ENCODE measurements at places on chromosomes 7 and 10.

DNA sequence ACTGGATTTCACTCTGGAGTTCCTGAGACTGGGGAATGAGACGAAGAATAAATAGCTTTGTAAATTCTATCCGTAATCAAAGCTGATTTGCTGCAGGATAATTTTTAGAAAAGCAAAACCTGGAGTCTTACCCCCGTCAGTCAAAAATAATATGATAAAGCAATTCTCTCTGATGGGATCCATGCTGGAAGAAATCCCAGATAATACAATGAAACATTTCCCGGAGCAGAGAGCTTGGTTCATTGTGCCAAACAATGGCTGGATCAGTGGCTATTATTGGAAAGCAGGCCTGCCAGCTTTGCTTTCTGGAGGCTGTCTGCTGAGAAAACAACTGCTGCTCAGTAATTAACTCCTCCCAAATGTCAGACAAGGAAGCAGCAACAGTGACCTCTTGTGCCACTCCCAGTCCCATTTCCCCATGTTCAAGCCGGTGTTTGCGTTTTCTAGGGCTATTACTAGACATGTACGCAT, 609.4 kb upstream of the PCDH15 start:
- DNase-seq, result peak; percentile 38

DNA sequence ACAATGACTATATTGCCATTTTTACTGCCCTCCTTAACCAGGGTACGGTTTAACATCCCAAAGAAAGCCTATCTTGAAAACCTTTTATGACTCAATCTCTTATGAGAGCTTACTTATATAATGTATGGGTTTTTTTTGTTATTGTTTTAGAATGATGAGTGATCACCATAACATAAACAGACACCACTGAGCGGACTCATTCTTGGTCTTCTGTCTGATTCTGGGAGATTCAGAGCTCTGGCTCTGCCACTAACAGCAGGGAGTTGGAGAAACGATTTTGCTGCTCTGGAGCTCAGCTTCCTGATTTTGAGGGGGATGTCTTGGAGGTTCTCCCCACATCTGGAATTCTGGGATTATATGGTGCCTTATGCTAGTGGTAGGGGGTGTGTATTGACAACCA, 244.1 kb downstream of the FRMD4A start:
- DNase-seq, result no peak

DNA sequence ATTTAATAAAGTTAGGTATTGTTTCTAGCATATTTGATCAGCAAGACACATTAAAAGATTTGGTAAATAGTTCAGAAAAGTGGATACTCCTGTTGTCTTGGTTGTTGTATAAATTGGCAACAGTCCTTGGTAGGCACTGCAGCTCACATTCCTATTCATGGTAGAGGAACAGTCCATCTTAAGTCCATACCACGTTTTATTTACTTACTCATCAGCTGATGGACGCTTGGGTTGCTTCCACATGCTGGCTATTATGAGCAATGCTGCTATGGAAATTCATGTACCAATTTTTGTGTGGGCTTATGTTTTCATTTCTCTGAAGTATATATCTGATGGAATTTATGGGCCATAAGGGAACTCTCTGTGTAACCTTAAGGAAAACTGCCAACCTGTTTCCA, 43.3 kb downstream of the C10orf120 start:
- no peak for DNase-seq

- no peak for DNase-seq
These were observed 165.7 kb downstream of the PARD3 start for GRCh38 chr10:34649385-34649784.

GRCh38 chr7:13067036-13067435, 379.6 kb downstream of the ARL4A start:
- DNase-seq, result no peak

- peak; percentile 23 for DNase-seq
These were observed 83.9 kb downstream of the CADPS2 start for GRCh38 chr7:122802301-122802751.

DNA sequence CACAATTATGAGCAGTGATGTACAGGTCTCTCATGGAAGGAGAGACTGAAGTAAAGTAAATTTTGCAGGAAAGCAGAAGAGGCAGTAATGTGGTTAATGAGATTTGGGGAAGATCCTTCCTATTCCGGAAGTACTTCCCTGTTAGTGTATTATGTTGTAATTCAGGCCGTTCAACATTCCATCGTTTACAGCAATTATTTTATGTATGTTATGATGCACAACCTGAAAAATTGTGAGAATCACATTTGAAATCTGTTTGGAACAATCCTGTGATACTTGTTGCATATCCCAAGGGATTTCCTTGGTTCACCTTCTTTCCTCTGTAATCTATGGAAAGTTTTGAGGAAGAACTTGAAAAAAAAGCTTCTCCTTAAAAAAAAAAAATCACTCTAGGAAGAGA, 247.8 kb downstream of the SEMA3A start:
- DNase-seq, result no peak

DNA sequence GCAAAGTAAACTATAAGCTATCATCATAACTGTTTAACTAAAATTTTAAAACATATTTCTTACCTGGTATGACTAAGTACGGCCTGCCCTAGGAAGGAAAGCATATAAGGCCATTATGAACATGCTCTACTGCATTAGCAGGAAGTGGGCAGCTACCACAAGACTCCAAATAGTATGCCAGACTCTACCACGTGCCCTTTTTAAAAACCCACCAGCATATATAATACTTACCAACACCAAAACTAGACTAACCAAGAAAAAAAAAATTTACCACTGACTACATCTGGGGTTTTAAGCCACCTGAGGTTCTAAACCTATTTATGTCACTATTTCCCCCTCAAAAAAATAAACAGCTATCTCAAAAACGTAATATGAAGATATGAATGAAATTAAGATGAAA, 30.1 kb downstream of the NUDCD3 start:
- DNase-seq, result no peak

DNA sequence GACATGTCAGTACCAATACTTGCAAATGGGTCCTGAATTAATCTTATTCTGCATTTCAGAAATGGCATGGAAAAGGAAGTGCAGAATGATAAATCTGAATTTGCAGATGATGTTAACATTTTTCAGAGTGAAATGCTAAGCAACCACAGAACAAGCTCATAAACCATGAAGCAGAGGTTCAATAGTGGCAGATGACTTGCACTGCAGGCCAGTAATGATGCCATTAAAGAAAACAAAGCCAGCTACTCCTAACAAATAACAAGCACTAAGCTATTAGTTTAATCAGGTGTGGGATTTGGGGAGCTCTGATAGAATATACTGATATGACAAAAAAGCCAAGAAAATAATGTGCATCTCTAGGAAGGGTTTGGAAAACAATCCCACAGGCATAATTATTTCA, 85.4 kb downstream of the FAM13C start:
- no peak for DNase-seq

DNA sequence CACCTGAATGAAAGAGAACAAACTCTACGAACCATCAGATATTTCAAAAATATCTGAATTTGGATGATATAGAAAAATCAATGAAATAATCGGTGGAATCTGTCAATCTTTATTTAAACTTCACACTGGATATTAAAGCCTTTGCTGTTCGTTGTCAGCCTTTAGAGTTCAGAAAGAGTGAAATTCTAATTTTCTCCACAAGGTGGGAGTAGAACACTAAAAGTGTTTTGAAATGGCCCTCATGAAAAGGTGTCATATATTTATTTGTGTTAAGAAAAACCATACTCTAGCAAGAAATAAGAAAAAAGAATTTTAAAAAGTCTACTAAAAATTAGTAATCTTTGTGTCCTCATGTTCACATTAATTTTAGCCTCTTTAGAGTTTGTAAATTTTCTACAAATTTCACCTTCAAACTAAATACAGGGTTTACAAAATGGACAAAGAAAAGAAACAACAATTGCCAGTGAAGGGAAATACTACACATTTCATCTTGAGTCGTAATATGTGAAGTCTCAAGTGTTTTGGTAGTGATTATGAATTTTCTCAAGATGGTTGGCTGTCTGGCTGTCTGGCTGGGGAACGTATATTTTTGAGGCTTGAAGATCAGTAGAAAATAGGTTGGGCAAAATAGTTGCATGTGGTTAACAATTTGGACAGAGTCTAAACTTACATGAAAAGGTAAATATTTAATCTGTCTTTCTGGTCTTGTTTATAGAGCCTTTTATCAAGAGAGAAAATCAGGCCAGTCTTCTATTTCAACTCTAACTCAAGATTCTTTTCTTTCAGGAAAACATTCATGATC, 43.7 kb downstream of the DNAJB9 start:
- DNase-seq, result no peak

- peak; percentile 29 for DNase-seq
These were observed 668 bp downstream of the GPR37 start for GRCh38 chr7:124764847-124765400.

- DNase-seq, result no peak
These were observed 334.1 kb downstream of the GLRX3 start for GRCh38 chr10:130470286-130470685.

DNA sequence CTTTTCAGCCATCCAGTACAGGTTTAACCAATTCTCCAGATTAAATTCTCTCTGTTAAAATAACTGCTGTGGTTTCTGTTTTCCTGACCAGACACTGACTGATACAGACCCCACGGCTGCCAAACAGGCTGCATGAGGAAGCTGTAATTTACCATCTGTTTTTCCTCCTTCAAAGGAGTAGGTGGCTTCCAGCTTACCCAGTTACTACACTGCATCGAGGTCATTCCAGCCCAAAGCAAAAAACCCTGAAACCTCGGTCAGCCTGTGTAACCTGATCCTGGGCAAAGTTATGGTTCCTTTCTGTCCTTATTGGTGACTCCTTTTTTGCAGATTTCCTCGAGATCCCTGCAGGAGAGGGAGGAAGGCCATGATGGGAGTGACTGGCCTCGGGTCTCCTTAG, 27.9 kb upstream of the LOXL4 start:
- no peak for DNase-seq

- no peak for DNase-seq
These were observed 70.2 kb upstream of the EXOC6 start for GRCh38 chr10:92778091-92778490.

- DNase-seq, result no peak
These were observed 82.5 kb downstream of the EGFR start for GRCh38 chr7:55101359-55101758.

- no peak for DNase-seq
These were observed 522.4 kb downstream of the CCSER2 start for GRCh38 chr10:84850826-84851225.

GRCh38 chr7:154792436-154793055, 210.4 kb downstream of the PAXIP1 start:
- DNase-seq, result no peak

- no peak for DNase-seq
These were observed 23.1 kb upstream of the PIK3CG start for GRCh38 chr7:106841896-106842390.

GRCh38 chr7:12092499-12093130, 118.5 kb upstream of the TMEM106B start:
- DNase-seq, result no peak

DNA sequence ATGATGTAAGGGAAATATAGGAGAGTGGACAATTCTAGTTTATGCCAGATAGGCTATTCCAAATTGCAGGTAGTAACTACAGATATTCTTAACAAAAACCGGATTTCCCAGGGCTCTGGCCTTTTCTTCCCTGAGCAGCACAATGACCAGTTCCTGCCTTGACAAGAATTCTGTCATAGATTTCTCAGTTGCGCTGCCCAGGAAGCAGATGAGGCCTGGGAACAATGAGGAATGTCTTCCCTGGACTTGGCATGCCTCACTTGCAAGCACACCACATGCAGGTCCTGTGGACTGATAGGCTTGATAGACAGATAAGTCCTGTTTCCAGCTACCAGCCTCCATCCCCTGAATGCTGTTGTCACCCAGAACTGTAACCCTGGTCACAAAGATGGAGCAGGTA, 174.5 kb upstream of the PRSS58 start:
- no peak for DNase-seq

DNA sequence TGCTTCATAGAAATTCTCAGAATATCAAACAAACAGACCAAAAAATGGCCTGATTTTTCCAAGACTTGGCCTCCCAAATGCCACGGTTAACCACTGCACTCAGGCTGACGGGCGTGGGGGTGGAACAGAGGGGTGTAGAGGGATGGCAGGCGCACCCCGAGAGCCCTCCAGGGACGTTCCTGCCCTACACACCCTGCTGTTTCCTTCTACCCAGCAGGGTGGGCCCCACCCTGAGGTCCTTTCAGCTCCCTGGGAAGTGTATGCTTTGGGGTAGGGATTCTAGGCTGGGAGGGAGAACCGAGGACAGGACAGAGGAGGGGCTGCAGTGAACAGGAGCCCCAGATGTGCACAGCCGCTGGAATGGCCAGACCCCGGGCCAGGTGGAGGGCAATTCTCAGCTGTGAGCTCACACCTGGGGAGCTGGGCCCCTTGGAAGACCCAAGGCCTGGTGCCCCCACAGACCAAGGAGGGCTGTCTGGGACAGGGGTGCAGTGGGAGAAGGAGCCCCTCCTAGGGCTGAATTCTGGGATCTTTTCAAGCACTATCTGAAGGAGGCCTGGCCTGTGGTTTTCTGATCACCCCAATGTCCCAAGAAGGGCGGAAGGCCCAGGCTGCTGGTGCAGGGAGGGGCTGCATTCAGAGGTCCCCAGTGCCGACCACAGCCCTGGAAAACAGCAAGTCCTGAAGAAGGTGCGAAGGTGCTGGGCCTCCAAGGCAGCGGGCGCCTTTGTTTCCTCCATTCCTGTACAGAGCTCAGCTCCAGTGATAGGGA, 32.9 kb upstream of the INPP5A start:
- DNase-seq, result no peak

GRCh38 chr10:129761981-129762956, 201.8 kb downstream of the EBF3 start:
- DNase-seq, result no peak

- no peak for DNase-seq
These were observed 202.3 kb upstream of the KLF6 start for GRCh38 chr10:3987143-3987974.

GRCh38 chr10:116707981-116708380, 34.4 kb downstream of the HSPA12A start:
- no peak for DNase-seq

DNA sequence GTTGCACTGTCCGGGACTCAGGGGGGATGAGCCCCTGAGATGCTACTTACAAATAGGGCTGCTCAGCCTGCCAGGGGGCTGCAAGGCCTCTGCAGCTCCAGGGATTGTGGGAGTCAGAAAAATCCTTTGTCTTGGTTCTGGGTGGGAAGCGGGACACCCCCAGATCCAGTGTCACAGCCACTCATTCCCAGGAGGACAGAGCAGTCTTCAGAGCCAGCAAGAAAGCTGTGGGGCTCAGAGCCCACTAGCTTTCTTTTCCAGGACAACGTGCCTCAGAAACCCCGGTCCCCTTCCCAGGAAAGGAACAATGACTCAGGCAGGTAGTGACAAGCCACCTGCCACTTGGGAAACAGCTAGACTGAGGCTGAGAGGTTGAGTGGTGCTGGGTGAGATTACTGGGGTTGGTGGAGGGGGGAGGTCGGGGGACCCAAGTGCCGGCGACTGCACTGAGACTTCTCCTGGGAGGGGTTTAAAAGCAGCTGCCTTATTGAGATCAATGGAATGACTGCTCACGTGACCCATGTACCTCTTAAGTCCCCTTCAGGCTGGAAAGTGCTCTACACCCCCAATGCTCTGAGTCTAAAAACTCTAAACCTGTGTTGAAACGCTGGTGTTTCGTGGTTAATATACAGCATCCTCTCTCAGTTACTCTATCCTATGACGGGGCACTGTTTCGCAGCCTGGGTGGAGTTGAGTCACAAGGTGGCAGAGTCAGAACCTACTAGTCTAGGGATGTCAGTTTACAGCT, 123.6 kb downstream of the UBE2H start:
- DNase-seq, result no peak

GRCh38 chr7:20021066-20021465, 196.1 kb downstream of the MACC1 start:
- DNase-seq, result no peak

Measured in endothelial cell (in vitro differentiated cells).